ENCODE measurements at places on chromosomes 6 and 20.
A peak's percentile ranks its signal among the peaks of the same experiment; 100 is the strongest.

- no peak for DNase-seq
Observed at GRCh38 chr6:131782764-131783163, 25.1 kb upstream of the ENPP1 start.

DNA sequence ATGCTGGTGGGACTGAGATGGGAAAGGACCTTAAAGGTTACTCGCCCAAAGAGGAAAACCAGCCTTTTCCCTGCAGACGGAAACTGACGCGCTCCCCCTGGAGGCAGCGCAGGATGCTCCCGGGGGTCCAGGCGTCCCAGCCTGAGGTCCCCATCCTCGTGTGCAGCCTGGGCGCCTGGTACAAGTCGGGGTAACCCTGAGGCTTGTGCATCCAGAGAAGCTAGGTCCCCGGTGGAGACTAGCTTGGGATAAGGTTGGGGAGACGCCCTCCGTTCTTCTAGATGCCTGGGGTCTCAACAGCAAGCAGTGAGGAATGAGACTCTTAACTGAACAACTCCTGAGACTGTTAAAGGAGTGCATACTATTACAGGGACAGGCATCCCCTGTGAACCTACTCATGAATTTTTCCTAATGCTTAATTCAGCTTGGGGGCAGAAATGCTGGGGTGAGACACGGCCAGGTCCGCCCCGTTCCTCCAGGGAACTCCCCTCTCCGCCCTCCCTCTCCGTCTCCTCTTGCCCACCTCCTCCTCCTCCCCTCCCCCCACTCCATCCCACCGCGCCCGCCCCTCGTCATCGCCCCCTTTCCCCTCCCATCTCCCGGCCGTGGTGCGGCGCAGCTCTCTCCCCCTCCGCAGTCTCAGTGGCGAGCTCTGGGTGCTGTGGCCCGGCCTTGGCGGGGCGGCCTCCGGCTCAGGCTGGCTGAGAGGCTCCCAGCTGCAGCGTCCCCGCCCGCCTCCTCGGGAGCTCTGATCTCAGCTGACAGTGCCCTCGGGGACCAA is at the start of gene PRSS35:
Gene PRSS35, plus strand, starts transcription at position 634 of the 781 bp plus-strand sequence. CDS start 10,908 bp downstream, outside the sequence.
- no peak for DNase-seq

DNA sequence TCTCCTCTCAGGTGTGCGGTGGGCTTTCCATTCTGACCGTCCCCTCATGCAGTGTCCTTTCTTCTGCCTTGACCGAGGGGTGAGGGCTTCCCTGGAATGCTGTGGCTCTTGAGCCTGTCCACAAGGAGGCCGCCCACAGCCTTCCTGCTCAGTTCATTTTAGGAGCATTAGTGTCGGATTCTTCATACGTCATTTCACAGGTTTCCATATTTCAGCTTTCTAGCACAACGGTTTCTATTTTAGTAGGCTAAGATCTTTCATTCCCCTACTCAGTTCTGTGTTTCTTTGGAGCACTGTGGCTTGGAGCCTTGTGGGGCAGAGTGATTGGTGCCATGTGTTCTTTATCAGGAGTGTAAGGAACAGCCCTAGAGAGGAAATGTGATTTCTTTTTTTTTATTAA is 5.5 kb downstream of the PPP1R3G start:
- no peak for DNase-seq

- DNase-seq: no peak
Observed at GRCh38 chr20:49570828-49571552, 3.1 kb upstream of the PTGIS start.

DNA sequence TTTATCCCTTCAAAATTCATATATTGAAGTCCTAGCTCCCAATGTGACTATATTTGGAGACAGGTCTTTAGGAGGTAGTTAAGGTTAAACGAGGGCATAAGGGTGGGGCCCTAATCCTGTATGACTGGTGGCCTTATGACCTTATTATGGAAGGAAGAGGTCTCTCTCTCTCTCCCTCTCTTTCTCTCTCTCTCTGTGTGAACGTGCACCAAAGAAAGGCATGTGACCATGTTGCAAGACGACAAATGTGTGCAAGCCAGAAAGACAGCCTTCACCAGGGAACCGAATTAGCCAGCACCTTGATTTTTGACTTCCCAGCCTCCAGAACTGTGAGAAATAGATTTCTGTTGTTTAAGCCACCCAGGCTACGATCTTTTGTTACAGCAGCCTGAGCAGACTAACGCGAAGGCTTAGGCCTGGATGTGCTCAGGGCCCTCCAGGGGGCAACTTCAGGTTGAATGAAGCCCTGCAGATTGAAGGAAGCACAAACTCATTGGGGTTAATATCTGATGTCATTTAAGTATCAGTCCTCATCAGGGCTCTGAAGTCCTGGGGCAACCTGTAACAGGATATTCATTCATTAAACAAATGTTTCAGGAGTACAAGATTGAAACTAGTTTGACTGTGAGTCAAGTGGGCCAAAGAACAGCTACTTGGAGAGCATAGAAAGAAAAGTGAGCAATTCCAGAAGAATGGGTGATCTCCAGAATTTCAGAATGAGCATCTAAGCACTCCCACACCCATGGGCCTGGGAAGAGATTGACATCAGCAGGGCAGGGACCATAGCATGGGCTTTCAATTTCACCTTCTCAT is 157.4 kb upstream of the TNFAIP3 start:
- DNase-seq: peak; percentile 36

DNA sequence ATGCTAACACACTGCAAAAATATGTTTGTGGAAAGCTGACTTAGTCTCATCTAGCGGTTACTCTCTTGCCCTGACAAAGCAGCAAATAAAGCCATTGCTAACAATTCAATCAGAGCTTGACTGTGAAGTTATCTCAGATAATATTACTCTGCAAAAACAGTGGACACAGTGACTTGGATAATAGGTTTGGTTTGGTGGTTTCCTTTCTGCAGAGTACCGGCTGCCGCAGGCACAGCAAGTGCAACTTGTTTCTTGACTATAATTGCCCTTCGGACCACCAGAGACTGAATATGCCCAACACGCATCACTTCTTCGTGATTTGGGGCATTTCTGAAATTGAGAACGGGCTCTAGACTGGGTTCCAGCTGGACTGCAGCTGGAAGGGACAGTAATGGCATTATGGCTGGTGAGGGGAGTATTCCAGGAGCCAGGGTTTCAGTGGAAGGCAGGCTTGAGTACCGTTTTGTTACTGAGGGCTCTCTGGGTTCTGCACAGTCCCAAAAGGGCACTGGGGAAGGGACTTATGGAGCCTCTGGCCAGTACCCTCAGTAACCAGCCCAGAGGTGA is 40.0 kb downstream of the DSTN start:
- DNase-seq: no peak

DNA sequence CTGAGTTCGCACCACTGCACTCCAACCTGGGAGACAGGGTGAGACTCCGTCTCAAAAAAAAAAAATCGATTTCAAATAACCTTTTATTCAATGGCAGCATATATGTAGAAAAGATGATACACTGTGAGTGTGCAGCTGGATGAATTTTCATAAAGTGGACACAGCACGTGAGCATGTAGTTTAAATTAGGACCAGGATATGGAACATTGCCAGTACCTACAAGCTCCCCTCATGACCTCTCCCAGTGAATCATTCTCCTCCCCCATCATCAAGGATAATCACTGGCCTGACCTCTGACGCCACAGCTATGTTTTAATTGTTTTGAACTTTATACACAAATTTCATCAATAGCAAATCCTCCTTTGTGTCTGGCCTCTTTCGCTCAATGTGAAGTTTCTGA is 53.8 kb upstream of the HDAC2 start:
- DNase-seq: no peak

DNA sequence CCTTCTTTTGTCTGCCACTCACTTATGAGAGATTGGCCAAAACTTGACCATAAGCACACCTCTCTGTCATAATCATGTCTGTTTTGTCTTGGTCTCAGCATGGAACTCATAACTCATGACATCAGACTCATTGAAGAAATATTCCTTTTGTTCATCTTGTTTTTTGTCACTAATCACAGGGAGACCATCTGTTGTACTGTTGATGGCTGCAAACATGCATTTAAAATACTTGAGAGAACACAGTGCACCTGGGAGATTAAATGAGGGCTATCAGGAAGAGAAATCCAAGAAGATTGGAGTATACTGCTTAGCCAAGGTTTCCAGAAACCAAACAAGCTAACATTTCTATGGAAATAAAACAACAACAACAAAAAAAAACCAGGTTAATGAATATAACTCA is 689.7 kb downstream of the EPM2A start:
- DNase-seq: no peak

- no peak for DNase-seq
Observed at GRCh38 chr6:112145080-112145573, 57.7 kb downstream of the FAM229B start.

- no peak for DNase-seq
Observed at GRCh38 chr20:46833360-46833759, 61.3 kb upstream of the EYA2 start.

GRCh38 chr6:147043994-147044477 is 160.2 kb upstream of the STXBP5 start:
- DNase-seq: no peak

DNA sequence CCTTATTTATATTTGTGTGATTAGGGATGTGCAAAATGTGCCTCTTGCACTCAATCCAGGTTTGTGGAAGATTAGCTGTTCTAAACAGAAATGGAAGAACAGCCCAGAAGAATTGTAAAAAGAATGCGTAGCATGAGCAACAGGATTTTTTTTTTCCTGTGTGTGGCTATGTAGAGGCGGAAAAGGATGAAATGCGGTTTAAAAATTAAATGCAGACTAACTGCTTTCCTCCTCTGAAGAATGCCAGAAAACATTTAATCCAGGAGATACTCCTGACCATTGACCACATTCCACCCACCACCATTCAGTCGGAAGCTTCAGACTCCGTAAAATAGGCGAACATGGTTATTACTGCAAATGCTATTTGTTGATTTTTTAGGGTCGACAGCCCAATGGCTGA is 83.4 kb downstream of the BMP6 start:
- no peak for DNase-seq

Data from CD4-positive, alpha-beta T cell treated with Interferon alpha-2 for 1 hour (primary cell).